ENCODE measurements at places on chromosomes 5 and 9. TPM values are rescaled to one million over a fixed set of nuclear protein-coding genes. Genes with fewer than 3 reads are reported as not detected.

- no peak for DNase-seq
These were observed 7.2 kb upstream of the KCNIP1 start for GRCh38 chr5:170496662-170497028.

DNA sequence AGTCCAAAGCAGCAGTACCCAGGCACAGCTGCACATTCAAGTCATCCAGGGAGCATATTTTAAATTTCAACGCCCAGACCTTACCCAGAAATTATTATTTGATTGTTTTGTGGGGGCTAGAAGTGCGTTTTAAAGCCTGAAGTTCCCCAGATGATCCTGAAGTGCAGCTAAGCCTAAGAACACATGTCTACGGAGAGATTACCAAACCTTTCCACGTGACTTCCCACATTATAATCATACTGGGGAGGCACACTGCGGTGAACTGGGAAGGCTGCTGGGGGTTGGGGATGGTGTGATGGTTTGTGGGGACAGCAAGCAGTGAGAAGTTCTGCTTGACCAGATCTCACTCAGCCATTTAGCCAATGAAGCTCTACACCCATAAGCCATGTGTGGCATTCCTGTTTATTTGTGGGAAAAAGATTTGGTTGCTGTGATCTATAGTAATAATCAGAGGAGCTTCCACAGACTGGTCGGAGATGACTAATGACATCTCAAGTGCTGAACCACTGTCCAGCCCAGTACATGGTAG lies 93.4 kb upstream of the CDH6 start:
- no peak for DNase-seq

GRCh38 chr5:173549644-173550043 lies 66.8 kb downstream of the BOD1 start:
- no peak for DNase-seq

Gene PCDHGB3
- 1.6 TPM for total RNA-seq

Gene CKMT2
- 1.7 TPM for total RNA-seq
